ENCODE measurements at places on chromosomes 16 and 17.

GRCh38 chr16:88853325-88853941 is 3.3 kb downstream of the GALNS start:
- DNase-seq, result no peak

DNA sequence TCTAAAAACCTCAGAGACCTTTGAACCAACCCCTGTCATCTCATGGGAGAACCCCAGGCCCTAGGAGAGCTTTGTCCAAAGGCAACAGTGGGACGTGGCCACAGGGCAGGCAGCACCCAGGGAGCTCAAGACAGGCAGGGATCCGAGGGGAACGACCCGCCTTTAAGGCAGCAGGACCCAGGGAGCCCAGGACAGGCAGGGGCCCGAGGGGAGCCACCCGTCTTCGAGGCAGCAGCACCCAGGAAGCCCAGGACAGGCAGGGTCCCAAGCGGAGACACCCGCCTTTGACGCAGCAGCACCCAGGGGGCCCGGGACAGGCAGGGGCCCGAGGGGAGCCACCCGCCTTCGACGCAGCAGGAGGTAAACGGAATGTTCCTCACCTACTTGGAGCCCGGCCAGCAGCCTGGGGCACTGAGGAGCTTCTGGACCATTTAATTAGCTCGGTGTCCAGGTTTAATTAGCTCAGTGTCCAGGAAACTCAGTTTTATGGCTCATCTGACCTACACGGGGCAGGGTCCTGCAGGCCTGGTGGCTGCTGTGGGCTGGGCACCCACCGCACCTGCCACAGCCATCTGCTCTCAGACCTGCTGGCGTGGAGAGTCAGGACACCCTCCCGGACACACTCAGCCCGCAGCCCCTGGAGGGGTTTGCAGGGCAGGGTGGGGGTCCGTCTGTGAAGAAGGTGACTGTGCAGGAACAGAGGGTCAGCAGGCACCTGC is 24.4 kb downstream of the PIEZO1 start:
- DNase-seq, result no peak

DNA sequence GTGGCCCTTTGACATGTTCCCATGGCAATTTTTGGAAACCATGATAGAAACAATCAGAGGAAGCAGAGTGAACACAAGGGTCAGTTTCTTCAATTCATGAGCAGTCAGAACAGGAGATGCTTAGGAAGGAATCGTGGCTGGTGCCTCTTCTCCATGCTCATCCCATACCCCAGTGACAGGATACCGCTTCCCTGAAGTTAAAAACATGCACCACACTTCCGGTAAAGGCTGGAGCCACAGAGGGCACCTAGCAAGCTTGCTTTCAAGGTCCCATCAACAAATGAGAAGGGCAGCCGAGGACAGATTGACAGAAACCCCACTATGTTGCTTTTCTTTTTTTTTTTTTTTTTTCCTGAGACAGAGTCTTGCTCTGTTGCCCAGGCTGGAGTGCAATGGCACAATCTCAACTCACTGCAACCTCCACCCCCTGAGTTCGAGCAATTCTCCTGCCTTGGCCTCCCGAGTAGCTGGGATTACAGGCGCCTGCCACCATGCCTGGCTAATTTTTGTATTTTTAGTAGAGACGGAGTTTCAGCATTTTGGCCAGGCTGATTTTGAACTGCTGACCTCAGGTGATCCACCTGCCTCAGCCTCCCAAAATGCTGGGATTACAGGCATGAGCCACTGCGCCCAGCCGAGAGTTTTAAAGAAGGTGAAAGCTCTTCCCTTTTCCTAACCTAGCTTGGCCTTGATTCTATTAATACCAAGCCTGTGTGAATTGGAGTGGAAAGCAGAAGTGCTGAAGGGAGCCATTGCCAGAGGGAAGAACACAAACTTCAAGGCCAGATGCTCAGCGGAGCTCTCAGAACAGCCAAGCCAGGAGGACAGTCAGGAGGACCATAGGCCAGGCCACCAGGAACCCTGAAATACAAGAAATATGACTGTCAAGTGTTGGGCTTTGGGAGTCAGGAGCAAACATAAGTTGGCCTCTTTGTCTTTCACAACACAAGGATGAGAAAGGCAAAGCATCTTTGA is 16.6 kb downstream of the GP2 start:
- DNase-seq, result no peak

- DNase-seq, result no peak
These were observed 73.4 kb upstream of the CREBBP start for GRCh38 chr16:3953728-3954410.

- no peak for DNase-seq
These were observed 23.1 kb upstream of the TMEM94 start for GRCh38 chr17:75433218-75433783.

DNA sequence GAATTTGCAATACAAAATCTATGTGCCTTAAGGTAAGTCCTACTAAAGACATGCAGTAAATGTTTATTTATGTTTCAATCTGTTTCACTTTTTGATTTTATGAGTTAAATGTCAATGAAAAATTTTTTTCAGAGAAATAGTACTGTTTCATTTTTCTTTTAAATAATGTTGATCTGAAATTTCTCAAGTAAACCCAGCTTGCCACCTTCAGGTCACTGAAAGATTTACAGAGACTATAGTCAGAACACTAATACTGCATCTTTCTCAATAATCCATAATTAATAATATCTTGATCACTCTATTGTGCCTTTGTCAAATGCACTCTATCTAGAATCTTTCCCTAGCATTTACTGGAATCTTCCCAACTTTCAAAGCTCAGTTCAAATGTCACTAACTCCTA is 6.5 kb upstream of the DHX40 start:
- no peak for DNase-seq

DNA sequence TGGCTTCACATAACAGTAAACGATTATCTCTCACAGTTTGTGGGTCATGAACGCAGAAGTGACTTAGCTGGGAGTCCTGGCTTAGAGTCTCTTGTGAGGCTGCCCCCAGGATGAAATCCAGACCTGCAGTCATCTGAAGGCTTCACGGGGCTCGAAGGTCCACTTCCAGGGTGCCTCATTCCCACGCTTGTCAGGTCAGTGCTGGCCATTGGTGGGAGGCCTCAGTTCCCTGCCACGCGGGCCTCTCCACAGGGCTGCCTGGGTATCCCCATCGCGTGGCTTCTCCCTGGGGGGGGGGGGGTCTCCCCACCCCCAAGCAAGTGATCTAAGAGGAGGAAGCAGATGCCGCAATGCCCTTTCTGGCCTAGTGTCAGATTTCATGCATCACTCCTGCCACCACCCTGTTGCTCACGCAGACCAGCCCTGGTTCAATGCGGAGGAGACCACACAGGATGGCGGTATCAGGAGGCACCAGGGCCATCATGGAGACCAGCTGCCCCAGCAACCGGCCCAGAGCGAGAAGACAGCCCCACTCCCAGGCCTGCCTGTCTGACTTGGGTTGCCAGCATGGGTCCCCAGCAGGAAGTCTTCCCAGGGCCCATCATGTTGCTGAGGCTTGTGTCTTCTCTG is 77.3 kb upstream of the CDH5 start:
- DNase-seq, result no peak

GRCh38 chr17:75012346-75013091 is at the start of gene MRPL58:
Gene MRPL58, plus strand, starts transcription at chr17:75012670. Its CDS starts 17 bp downstream, at chr17:75012687.
- peak; percentile 80 for DNase-seq

DNA sequence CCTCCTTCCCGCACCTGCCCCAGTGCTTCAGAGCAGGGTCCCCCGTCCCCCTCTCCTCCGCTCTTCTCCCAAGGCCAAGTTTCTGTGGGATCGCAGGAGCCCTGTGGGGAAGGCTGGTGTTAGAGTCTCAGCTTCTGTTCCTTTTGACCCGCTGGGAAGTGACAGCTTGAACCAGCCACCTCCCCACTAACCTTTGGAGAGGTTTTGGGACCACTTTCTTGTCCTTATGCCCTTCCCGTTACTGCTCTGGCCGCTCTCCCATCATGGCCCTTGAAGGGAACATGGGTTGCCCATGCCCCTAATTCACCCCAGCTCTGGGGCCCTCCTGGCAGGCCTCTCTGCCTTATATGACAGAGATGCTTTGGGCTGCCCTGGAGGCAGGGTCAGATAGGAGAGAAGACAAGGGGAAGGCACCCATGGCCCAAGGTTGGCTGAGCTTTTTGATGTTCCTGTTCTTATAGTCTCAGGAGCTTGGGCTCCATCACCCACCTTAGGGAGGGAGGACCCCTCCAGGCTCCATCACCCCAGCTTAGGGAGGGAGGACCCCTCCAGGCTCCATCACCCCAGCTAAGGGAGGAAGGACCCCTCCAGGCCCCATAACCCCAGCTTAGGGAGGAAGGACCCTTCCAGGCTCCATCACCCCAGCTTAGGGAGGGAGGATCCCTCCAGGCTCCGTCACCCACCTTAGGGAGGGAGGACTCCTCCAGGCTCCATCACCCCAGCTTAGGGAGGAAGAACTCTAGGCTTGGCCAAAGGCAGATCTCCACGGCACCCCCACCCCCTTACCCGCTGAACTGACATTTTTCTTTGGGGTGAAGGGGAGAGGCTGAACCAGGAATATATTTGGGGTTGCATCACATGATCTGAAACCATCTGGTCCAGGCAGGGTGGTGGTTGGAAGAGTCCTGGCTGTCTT is 45.0 kb downstream of the NT5M start:
- DNase-seq, result no peak

DNA sequence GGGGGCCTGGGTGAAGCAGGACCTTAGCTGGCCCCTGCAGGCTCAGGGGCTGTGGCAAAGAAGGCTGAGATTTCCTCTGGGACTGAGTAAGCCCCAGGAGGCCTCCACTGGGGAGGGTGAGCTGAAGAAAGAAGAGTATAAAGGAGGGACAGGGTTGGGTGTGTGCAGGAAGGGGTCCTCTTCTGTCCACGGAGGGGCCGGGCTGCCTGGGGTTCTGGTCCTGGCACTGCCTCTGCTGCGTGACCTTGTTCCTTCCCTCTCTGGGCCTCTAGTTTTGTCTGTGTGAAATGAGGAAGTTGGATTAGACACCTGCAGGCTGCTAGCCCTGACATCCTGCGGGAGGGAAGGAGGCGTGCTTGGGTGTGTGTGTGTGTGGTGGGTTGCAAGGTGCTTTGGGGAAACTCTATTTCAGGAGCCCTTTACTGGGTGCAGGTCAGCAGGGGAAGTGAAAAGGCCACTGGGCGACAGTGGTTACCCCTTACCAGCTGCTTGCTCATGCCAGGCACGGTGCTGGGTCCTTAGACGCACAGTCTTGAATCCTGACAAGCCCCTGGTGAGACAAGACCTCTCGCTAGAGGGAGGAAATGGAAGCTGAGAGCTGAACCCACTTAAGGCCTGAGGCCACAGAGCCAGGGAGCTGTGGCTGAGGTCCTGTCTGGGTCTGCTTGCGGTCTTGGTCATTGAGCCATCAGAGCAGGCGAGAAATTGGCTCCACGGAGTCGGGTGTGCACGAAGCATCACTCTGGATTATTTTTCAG is 60.7 kb downstream of the OR1D5 start:
- DNase-seq, result no peak

GRCh38 chr17:40496170-40496569 is 5.3 kb downstream of the TNS4 start:
- no peak for DNase-seq

- no peak for DNase-seq
These were observed 222.8 kb upstream of the SDK2 start for GRCh38 chr17:73867056-73867455.
